ENCODE measurements at places on chromosomes 1 and 21. TPM values are rescaled to one million over a fixed set of nuclear protein-coding genes. Genes with fewer than 3 reads are reported as not detected.

Gene FAM131C
- total RNA-seq, result 0.19 TPM

Gene PLA2G2F
- not detected for total RNA-seq

Gene S100B
- total RNA-seq, result 0.91 TPM

Gene TAL1
- total RNA-seq, result not detected

Gene OR2AK2
- total RNA-seq, result not detected

Gene CELA3B
- not detected for total RNA-seq

Gene TDRD5
- total RNA-seq, result not detected

Gene PROX1
- not detected for total RNA-seq

Gene DNAI4
- total RNA-seq, result 0.99 TPM

Gene PTGS2
- 1.2 TPM for total RNA-seq

Gene ZNF593
- 84.8 TPM for total RNA-seq

Gene TTC39A
- not detected for total RNA-seq

Gene MPC2
- total RNA-seq, result 54.4 TPM

Gene NOL9
- total RNA-seq, result 59.1 TPM

Gene PRPF38B
- 73.8 TPM for total RNA-seq
